ENCODE measurements at places on chromosomes 2 and 18.

DNA sequence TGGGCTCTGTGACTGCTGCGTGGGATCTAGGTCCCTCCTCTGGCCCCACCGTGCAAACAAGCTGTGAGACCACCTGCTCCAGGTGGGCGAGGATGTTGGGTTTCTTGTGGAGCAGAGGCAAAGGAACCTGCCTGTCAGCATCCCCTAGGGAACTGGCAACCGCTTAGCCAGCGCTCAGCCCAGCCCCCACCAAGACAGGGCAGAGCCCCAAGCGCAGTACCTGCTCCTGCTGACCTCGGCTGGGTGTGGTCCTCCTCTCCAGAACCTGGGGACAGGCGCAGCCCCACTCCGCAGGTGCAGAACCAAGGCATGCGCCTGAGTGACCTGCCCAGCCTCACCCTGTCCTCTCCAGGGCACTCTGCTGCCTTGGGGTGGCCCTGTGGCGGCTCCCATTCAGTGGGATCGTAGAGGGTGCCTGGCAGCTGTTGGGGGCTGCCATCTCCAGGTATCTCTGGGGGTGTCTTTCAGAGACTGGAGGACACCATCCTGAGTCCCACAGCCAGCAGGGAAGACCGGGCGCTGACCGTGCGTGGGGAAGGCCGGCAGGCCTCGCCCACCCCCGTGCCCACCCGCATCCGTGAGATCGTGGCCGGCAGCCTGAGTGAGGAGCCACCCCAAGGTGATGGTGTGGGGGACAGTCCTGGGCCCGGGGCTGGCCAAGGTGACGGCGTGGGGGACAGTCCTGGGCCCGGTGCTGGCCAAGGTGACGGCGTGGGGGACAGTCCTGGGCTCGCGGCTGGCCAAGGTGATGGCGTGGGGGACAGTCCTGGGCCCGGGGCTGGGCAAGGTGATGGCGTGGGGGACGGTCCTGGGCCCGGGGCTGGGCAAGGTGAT lies 12.3 kb downstream of the CROCC2 start:
- DNase-seq: peak; percentile 15

GRCh38 chr18:49650426-49650891 lies 88.6 kb downstream of the LIPG start:
- no peak for DNase-seq

- DNase-seq: no peak
Observed at GRCh38 chr2:207405150-207405549, 124.6 kb upstream of the CREB1 start.

DNA sequence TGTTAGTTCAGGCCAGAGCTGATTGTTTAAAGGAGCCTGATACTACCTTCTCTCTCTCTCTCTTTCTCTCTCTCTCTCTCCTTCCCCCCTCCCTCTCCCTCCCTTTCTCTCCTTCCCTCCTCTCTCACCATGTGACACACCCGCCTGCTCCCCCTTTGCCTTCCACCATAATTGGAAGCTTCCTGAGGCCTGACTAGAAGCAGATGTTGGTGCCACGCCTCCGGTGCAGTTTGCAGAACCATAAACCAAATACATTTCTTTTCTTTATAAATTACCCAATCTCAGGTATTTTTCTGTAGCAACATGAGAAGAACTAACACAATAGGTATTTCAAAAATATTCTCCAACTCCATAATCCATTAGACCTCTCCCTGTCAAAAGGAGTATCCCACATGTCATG lies 62.4 kb downstream of the ANKRD62 start:
- no peak for DNase-seq

DNA sequence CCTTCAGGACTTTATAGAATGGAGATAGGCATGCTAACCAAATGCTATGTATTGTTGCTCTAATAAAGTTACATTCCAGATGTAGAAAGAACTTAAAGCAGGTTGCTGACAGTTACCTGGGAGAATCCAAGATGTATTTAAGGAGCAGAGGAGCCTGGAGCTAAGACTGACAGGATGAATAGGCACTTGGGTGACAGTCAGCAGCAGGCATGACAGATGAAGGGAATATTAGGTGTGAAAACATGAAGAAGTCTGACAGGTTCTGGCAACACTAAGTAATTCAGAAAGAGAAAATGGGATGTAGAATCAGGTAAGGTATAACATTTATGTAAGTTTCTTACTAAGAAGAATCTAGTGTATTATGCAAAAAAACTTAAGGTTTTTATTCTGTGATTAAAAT lies 232.0 kb downstream of the DSC3 start:
- no peak for DNase-seq

All from glutamatergic neuron (in vitro differentiated cells).